ENCODE measurements at places on chromosomes 7 and 10.

GRCh38 chr10:50501924-50502452 lies 121.8 kb downstream of the SGMS1 start:
- no peak for DNase-seq

DNA sequence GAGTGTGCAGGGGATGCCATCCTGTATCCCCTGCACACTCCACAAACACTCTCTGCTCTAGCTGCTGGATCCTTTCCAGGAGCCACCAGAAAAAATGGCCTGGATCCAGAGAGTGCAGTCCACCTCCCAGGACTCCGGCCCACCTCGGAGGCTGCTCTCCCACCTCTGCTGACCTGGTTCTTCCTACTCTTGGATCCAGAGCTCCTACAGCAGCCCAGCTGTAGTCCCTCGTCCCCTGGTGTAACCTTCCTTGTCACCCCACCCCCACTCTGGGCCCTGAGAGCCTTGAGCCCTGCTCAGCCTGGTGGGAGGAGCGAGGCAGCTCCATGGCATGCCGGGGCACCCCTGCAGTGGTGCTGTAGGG lies 54.4 kb downstream of the GOLGA7B start:
- DNase-seq: no peak

DNA sequence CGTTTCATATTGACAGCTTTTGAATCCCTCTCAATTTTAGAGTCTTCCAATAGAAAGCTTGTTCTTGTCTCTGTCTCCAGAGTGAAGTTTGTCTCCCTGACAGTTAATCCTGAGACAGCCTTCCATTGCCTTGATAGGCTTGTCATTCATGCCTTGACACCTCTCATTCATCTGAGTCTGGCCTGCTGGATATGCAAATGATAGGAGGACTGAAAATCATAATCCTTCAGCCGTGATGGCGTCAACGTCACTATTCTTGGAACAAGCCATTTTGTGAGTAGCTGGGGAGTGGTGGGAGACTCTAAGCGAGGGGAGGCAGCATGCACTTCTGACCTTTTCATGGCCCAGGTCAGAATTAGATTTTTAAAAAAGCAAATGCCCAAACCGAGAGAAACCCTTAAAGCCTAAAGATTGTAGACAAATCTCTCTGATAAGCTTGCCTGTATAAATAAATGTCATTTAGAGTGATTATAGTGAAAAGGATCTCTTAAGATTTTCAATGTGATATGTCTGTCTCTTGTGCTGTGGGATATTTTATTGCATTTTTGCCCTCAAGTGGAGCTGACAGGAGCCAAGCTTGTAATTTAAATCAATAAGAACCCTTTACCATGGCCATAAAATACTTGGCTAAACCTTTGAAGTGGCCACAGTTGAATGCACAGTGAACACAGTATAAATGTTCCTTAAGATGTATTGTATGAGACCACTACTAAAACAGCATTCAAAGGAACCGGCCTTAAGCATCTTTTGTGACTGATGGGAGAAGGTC lies 148.8 kb downstream of the SNX10 start:
- no peak for DNase-seq

- DNase-seq: no peak
These were observed at the start of gene UCN3 for GRCh38 chr10:5364890-5365338. Gene UCN3, plus strand, starts transcription at chr10:5364966. Its CDS starts 8,755 bp downstream, at chr10:5373721.

DNA sequence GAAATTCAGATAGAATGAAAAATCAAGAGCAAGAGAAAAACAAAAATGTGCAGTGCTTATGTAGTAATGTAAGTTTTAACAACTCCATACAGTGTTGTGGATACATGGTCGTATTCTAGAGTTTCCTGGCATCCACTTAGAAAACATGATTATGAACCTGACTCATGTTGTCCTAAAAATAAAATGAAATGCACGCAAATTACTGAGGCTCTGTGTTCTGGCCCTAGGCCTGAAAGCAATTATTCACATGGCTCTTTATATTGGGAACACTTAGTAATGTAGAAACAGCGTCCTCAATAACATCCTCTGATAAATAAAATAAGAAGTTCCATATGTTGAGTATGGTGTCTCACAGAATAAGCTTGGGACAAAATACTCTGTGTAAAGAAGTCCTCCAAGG lies 200.2 kb upstream of the SEMA3E start:
- no peak for DNase-seq
